Non-pigmented ciliary epithelial cell (primary cell): ENCODE measurements at places on chromosomes 2 and 18.

- no peak for DNase-seq
Observed at GRCh38 chr2:221635949-221636348, 63.8 kb upstream of the EPHA4 start.

- DNase-seq: peak; percentile 23
Observed at GRCh38 chr2:166419616-166419934, 43.8 kb upstream of the SCN9A start.

DNA sequence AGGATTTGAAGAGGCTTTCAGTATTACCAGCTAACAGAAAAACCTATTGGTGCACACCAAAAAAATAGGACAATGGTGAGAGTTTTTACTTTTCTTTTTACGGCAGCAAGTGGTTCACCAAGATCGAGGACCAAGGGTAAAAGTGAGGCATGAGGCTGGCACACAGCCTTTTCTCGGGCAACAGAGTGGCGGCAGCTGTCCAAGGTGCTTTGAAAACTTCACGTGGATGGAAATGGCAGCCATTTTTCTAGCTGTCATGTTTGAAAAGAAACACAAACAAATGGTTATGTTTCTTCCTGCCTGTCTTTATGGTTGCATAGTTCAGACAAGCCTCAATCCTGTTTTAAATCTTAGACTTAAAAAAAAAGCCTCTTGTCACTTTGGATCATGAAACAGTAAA lies 812.5 kb upstream of the CHAC2 start:
- no peak for DNase-seq

DNA sequence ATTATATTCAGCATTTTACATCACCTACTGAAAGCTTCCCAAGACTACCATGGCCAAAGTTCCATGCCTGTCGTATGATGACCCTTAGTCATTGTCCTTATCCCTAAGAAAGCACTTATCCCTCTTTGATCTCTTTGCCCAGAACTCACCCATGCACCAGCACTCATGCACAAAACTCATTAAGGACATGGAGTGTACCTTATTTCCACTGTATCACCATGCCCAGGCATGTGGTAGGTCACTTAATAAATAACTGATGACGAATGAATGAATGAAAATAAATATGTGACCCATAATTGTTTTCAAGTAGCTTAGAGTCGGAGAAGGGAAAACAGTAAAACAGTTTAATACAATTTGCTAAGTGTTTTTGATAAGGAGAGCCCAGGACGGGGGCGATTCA lies 220.1 kb downstream of the IKZF2 start:
- DNase-seq: no peak

DNA sequence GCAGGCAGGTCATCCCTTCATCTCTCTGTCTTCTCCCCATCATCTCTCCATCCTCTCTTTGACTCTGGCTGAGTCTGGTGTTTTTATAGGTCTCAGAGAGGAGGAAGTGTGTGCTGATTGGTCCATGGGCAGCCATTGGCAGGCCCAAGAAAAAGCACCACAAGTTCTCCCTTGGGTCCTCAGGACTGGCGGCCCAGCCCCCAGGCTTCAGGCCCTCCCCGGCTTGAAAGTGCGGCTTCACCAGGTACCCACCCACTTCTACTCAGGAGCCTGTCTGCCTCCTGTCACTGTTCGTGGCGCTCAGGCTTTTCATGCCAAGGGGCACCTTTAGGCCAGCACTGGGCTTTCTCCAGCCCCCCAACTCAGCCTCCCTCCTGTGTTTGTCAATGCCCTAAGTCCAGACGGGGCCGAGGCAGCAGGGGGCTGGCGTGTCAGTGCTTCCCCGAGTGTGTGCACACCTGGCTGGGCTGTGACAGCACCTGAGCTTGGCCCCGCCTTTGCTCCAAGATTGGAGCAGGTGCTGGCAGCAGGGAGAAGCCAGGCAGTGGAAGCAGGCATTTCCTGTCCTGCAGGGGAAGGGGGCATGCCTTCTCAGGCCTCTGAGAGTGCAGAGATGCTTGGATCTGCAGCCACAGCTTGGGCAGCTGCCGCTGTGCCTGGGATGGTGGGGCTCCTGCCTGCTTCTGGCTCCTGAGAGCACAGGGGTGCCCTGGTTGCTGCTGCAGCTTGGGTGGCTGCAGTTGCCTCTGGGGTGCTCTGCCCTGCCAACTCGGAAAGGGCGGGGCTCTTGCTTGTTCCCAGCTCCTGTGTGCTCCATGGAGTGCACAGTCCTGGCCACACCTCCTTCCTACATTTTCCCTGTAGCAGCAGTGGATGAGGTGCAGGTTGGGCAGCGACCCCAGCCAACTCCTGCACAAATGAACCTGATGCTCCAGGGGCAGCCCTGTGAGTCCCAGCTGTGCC lies 34.1 kb downstream of the FBXO48 start:
- no peak for DNase-seq

DNA sequence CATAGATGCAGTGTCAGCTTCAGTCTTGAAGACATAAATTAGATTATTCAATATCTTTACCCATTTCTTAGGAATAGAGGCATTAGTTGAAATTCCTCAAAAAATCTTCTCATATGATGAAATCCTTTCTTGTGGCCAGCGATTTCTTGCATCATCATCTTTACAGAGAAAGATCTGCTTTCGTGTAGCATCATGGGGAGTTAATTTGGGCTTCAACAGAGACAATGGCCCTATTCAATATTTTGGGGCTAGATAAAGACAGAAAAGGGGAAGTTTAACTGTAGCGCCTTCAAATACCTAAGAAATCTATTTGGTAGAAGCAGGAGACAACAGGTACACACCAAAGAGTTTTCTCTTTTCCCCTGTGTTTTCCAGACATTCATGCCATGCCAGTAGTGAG lies 73.8 kb downstream of the TGFA start:
- no peak for DNase-seq

GRCh38 chr2:186423481-186423880 lies 62.6 kb upstream of the ZC3H15 start:
- no peak for DNase-seq

GRCh38 chr2:28586867-28587266 lies 91.0 kb downstream of the PLB1 start:
- no peak for DNase-seq

DNA sequence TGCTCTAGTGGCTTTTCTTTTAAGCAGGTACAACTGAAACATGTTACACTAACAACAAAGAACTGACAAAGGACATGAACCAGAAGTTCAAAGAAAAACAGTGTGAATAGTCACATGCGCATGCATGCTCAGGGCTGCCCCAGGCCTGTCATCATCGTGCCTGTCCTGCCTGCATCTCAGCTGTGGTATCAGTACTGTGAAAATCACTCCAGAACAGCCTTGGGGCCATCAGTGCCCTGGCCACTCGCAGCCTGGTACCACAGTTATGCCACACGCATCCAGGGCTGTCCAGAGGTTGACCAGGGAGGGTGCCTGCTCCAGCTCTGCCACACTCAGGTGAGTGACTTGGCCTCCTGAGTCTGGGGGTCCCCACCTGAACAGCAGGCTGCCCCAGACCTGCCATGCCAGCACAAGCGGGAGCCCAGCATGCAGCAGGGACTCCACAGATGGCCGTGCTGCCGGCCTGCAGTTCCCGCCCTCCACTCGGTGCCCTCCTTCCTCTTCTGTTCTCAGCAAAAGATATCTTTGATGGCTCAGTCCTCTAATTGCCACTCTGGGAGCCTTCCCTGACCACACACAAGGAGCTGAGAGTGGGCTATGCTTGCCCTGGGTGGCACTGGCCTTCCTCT lies 12.3 kb downstream of the LIMS2 start:
- DNase-seq: no peak

DNA sequence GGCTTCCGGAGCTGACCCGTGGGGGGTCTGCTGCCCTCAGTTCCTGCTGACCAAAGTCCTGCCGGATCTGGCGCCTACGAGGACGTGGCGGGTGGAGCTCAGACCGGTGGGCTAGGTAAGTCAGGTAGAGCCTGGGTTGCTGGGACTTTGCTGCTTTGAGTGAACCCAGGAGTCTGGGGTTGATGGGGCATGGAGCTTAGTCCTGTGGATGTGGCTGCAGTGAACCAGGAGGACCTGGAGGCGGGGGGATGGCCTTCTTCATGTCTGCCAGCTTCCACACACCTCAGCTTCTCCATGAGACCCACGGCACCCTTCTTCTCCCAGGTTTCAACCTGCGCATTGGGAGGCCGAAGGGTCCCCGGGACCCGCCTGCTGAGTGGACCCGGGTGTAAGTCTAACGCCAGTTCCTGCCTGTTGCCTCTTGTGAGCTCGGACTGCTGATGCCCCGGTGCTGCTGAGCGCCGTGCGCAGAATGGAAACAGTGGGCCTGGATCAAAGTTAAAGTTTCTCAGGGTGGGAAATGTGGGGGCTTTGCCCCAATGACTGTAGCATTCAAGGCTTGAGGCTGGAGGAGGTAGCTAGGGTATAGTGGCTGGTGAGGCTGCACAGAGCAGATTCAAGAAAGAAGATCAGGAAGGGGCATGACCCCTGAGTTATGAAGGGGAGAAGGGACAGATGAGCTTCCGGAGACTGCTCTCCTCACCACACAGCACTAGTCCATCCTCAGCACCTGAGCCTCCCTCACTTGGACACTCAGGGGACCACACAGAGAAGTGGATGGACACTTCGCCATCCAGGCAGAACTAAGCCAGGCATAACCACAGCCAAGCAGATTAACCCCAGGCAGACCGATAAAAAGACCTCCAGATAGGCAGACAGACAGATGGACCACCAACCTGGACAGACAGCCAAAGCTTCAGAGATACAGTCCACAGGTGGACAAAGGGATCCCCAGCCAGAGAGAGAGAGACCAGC lies 17.3 kb downstream of the PTPN18 start:
- DNase-seq: no peak

DNA sequence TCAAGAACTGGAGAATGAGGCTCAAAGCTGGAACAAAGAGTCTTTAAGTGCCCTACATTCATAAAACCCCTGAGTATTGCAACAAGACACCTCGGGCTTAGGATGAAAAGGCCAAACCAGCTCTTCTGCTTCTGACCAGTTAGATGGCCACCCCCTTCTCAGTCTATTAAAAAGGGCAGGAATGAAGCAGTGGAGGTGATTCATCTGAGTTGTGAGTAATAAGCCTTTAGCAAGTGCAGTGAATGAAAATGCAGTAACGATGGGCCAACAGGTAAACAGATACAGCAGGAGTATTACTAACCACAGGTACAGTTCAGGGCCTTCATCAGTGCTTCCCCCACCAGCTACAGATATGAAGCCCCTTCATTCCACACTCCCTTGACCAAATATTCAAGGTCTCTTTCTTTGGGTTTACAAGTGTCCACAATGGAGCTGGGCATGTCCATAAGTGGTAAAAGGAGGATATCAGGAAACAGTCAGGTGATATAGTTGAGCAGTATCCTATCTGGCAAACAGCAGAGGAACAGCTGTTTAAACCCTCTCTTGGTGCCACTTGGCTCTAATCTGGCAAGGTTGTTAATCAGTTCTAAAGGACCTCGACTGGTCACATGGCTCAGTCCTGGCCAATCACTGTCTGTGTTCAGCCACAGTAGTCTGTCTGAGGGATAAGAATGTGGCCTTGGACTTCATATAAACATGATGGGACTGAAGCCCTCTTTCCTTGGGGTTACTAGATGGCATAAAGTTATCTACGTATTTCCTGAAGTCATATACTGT lies 17.8 kb downstream of the SERPINB13 start:
- no peak for DNase-seq

- no peak for DNase-seq
Observed at GRCh38 chr2:139165041-139165440, 384.9 kb upstream of the NXPH2 start.

DNA sequence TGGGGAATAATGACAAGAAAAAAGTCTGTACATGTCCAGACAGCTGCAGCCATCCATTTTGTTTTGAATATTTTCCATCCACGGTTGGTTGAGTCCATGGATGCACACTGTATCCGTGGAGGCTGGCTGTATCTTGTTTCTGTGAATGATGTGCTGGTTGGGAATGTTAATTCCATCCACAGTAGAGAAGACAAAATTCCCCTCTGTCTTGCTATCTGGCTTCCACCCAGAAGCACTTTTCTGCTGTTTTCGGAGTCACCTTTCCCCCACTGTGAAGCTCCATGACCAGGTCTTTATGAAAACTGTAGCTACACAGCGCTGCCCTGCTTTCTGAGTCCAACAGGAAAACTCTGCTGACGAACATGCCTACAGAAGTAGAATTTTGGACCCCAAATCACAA lies 122.3 kb downstream of the HRH4 start:
- no peak for DNase-seq

DNA sequence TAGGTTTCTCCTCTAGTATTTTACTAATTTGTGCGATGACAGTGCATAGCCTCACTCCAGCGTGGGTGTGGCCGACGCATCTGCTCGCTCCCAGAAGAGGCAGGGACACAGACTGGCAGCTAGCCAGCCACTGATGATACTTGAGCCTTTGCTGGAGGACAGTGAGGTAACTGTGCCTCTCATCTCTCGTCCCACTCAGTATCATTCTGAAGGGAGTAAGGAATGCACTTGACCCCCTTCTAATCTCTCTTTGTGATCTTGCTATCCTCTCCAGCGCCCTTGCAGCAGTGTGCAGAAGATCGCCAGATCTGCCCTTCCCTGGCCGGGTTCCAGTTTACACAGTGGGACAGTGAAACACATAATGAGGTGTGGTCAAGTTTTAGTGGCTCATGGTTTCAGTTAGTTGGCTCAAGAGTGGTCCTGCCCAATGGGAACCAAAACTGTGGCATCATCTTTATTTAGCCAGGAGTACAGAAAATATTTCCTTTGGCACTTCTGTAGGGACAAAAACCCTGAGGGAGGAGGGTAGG lies 17.5 kb downstream of the NCAPH start:
- no peak for DNase-seq

- DNase-seq: no peak
Observed at GRCh38 chr2:202221873-202222272, 16.5 kb downstream of the SUMO1 start.

DNA sequence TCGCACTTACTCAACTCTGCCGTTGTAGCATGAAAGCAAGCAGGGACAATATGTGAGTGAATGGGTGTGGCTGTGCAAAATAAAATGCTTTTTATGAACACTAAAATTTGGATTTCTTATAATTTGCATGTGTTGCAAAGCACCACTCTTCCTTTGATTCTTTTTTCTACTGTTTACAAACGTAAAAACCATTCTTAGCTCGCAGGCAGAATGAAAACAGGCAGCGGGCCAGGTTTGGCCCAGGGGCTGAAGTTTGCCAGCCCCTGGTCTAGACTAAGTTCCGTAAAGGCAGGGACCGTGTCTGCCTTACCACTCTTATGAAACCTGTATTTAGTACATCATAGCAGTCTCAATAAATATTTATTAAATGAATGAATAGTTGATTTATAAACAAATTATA lies 83.7 kb upstream of the SPATS2L start:
- no peak for DNase-seq

GRCh38 chr2:99942561-99943347 lies 199.6 kb downstream of the AFF3 start:
- no peak for DNase-seq

DNA sequence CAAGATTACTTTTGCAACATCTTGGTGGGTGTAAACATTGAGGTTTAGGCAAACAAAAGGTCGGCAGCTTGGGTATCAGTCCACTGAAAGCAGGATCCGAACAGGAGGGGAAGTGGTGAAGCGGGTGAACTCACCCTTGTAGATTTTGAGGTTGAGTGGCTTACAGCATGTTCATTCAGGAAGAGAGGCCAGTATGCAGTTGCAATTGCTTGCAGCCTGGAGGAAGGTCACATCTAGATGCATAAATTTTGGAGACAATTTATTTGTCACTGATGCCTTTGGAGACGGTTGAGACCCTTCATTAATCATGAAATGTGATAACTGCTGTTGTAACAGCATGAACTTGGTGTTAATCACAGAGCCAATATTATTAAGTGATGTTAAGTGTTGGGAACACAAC lies 131.1 kb downstream of the LTBP1 start:
- DNase-seq: no peak
